Hematopoietic multipotent progenitor cell treated with erythropoietin and hydrocortisone succinate and interleukin-3 and kit ligand, for 8 days (in vitro differentiated cells): ENCODE measurements at places on chromosomes 5 and 9.

GRCh38 chr5:58648846-58649245 is 66.0 kb downstream of the RAB3C start:
- no peak for DNase-seq

DNA sequence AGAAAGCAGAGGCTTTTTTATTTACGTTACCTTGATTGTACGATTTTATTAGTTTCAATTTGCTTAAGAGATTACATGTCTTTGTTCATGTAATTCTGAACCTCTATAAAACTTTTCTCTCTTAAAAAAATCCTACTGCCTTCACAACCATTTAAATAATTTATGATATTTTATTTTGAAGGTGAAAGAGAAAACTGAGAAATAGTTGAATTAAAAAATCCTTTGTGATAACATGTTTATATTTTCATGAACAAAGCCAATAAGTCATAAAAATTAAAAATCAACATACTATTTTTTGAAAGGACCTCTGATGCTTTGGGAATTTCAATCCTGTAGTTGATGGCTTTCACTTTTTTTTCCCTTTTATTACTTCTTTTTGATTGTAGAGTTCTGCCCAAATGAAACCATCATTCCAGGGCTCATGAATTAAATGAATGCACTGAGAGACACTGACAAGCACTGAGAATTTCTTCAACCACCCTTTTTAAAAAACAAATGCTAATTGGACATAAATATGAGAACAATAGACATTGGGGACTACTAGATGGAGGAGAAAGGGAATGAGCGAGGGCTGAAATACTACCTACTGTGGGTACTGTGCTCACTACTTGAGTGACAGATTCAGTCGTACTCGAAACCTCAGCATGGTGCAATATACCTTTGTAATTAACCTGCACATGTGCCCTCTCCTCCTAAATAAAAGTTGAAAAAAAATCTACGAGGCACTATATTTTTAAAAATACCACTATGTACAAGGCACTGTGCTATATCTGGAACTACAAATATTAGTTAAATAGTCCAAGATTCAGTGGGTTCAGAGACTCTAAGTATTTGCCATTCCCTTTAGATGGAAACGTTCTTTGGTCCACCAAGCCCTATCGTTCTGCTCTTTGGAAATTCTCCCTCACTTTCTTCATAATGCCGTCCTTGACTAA is 5.9 kb downstream of the CDKN2A start:
- DNase-seq, result no peak

GRCh38 chr9:133589454-133590227 is 19.5 kb downstream of the FAM163B start:
- peak; percentile 31 for DNase-seq

DNA sequence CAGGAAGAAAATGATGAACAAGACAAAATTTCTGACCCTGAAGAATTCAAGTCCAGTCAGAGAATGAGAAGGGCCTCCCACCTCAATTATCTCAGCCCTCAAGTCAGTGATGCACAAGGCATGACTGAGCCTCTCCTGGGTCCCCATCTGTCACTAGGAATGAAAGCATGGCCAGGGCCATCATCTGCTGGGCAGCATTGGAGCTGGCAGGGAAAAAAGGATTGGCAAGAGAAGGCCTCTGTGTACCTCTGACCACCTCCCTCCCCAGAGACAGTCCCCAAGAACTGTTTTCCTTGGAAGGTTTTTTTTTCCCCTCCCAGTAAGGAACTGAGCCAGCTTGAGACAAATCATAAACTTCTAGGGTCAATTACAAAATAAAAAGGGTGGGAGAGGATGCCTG is 76.7 kb downstream of the KLHL3 start:
- no peak for DNase-seq
